Esophagus muscularis mucosa (tissue), 4 donors: ENCODE measurements at places on chromosomes 5 and 9. TPM values are rescaled to one million over a fixed set of nuclear protein-coding genes. Genes with fewer than 3 reads are reported as not detected.

DNA sequence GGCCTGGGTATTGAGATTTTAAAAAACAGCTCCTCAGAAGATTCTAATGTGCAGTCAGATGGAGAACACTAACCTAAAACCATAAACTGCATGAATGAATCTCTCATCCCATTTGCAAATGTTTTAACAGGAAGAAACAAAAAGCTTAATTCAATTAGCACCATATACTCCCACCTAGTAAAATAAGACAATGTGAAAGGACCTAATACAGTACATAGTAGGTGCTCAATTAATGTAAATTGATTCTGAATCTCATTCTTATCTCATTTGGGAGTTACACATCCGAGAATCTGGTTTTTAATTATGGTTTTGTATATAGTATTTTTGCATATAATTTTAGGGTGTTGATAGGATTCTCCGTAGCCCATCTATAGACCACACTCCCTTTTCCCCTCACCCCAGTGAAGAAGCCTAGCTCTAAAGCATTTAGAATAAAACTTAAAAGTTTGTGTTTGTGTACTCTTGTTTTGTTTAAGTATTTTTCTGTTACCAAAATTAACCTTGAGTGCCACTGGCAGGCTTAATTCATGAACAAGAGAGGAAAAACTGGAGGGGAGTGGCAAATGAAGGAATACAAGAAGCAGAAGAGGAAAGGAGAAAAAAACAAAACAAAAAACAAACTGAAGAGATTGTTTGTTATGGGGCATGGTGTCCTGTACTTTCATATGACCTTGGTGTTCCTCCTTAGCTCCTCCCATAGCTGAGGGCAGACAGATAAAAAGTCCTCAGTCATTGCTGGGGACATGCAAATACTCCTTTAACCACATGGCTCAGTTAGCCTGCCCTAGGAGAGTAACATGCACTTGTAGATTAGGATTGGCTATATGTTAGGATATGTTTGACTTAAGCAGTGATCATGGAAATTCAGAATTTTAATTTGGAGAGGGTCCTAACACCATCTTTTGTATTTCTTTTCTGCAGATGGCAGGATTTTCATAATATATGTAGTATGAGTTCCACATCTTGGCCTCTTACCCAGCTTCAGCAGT is 1.2 kb downstream of the RNF14 start:
- no peak for DNase-seq

Gene WNK2
- total RNA-seq = 36.1 TPM

DNA sequence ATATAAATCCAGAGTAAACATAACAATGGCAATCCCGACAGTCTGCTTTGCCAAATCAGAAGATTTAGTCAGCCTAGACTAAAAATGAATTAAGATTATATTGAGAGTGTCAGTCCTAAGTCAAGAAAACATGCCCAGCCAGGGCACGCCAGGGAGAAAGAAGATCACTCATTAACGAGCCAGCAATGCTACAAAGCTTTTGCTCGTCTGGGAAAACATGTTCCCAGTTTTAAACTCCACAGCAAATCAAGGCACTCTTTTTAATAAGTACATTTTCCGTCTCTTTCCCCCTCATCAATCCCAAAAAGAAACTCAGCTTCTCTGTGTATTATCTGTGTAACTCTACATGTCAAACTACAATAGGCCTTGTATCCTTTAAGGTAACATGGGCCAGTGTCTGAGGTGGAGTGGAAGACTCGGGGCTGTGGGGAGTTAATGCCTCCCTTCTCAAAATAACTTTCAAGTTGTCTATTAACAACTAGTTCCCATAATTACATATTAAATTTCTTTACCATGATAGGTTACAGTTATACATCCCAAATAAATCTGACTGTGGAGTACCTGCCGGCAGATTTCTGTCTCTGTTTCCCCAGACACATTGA is 40.9 kb downstream of the NFIB start:
- no peak for DNase-seq

DNA sequence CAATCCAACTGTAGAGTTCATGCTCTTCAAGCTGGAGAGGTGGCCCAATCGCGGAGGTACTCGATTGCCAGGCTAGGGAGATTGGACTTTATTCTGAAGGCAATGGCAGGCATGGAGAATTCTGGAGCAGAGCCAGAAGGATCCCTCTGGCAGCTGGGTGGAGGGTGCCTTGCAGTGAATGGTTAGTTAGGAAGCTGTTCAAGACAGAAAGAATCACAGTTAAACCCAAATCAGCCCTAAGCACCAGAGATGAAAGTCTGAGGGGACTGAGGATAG is 182.4 kb downstream of the RGS3 start:
- DNase-seq = no peak

Gene PTGDS
- total RNA-seq = 77.9 TPM

DNA sequence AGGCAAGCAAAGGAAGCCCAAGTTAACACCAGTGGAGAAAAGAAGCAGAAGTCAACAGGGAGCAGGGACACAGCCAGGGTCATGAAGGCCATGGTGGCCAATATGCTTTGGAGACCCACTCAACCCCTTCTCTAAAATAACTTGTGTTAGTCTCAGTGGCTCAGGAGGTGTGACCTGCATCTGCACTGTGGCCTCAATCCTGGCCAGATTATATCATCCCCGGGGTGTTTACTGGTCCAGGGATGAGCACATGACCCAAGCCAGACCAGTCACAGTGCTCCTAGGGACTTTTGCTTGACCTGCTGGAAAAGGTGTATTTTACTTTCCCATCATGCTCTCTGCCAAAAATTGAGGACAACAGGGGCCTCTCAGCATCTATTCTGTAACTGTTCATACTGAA is 105.2 kb downstream of the DPYSL3 start:
- DNase-seq = no peak

Gene DOK3
- total RNA-seq = 15.2 TPM

GRCh38 chr5:139543423-139543991 is 17.6 kb upstream of the UBE2D2 start:
- no peak for DNase-seq

- no peak for DNase-seq
Observed at GRCh38 chr9:2199999-2200796, 185.1 kb downstream of the SMARCA2 start.

GRCh38 chr5:36161361-36161760 is 9.4 kb downstream of the SKP2 start:
- no peak for DNase-seq

Gene IFNA2
- total RNA-seq = not detected

DNA sequence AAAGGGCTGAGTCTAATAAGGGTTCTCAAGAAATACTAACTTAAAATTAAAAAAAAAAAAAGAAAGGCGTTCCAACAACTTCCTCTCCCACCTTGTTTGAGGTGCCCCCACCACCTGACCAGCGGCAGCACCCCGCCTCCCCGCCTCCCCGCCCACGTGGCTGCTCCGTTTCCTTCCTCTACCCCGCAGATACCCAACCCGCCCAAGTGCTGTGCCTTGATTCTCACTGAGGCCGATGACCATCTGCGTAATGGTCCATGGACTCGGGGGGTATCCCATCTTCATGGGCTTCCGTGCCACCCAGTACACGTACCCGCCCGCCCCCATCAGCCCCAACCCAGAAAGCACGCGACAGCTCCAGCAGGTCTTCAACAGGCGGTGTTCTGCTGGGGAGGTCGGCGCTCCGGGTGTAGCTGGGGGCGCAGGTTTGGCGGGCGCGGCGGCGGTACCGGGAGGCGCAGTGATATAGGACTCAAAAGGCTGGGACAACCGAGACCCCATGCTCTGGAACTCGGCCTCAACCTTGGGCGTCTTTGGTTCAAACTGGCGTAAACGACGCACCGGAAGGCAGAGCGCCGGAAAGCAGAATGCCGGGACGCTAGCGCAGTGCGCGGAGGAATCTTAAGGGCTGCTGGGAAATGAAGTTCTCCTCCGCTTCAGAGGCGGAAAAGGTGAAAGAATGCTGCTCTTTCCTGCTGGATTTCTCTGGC is at the start of gene DMAC1:
DMAC1 (minus strand) TSS at position 545 of the 710 bp plus-strand sequence; CDS start at position 501, 44 bp downstream.
- no peak for DNase-seq

DNA sequence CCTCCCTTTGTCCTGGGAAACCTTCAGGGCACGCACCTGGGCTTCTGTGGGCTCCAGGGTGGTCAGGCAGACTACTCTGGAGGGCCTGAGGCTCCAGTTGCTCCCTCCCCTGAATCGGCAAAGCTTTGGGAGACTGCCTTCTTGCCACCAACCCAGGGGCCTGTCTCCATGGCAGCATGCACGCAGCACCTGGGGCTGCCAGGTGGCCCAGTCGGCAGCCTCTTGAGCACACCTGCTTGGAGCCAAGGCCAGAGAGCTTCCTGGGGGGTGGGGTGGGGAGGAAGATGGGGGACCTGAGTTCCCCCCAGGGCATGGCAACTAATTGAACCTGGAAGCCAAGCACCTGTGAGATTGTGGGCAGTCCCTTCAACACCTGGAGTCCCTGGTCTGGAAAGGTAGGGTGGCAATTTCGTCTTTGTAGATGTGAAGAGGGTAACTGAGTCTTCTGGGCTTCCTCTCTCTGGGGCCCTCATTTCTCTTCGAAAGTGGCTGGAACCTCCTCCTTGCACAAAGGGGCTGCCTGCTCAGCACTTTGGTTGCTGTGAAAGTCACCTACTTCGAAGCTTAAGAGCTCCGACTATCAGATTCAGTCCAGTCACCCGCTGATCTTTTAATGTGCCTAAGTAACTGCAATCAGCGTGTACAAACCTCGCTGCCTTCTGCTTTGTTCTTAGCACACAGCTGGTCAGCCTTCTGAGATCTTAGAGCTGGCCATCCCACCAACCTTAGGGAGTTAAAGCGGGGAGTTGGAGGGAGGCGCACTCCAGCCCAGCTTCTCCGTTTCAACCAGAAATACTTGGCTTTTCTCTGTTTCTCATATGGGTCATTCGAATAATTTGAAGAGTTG is 4.0 kb downstream of the RNF183 start:
- no peak for DNase-seq

DNA sequence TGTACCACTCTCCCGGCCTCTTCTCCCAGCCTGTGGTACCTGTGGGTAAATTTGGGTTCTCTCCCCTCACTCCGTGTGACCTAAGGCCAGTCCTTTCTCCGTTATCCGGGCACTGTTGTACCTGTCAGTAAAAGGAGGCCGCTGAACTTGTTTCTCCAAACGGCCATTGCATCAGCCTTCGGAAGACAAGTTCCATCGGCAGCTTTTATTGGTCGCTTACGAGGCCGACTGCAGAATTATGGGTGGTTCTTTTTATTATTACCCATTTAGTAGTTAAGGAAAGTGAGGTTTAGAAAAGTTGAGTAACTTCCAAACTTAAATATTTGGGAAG is 558 bp downstream of the GRPEL2 start:
- DNase-seq = no peak

Gene ANKRA2
- total RNA-seq = 28.2 TPM

DNA sequence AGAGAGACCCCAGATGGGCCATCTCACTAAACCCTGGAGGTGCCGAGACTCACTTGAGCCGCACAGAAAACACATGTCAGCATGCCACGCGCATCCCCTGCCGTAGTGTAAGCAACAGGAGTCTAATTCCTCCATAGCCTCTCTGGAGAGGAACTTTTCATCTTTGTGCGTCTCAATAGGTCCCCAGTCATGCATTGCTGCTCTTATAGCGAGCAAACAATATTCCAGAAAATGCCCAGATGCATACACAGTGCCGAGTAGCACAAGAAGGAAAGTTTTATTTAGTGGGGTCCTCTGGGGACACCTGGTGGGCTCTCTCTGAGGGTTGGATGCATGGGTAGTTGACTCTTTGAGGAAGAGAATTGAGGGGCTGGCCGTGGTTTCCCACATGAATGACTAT is 97.9 kb upstream of the DAP start:
- DNase-seq = peak; percentile 77

- no peak for DNase-seq
Observed at GRCh38 chr9:4402501-4402900, 87.8 kb upstream of the SLC1A1 start.

- DNase-seq = no peak
Observed at GRCh38 chr9:129383019-129383560, 205.0 kb upstream of the IER5L start.
